Left lobe of liver (tissue), 2 donors: ENCODE measurements at places on chromosomes 12 and 14. TPM values are rescaled to one million over a fixed set of nuclear protein-coding genes. Genes with fewer than 3 reads are reported as not detected.

The POTEM gene
- total RNA-seq, result not detected

The CHGA gene
- 0.20 TPM for total RNA-seq

The MAP1LC3B2 gene
- total RNA-seq, result not detected

The PIK3C2G gene
- total RNA-seq, result 17.3 TPM

The C12orf60 gene
- total RNA-seq, result 0.33 TPM

The FOXG1 gene
- not detected for total RNA-seq

The MYO1H gene
- total RNA-seq, result not detected

The GNPTAB gene
- 10.9 TPM for total RNA-seq
